ENCODE measurements at places on chromosomes 1 and 21. TPM values are rescaled to one million over a fixed set of nuclear protein-coding genes. Genes with fewer than 3 reads are reported as not detected.

DNALI1 gene
- total RNA-seq: not detected

PIGR gene
- total RNA-seq: 0.10 TPM

CD1B gene
- not detected for total RNA-seq

LAMB3 gene
- 142 TPM for total RNA-seq

CDKN2C gene
- total RNA-seq: 16.1 TPM

FOXJ3 gene
- total RNA-seq: 60.4 TPM

CAMSAP2 gene
- 40.3 TPM for total RNA-seq

RHCE gene
- total RNA-seq: 0.78 TPM

LAMC2 gene
- 105 TPM for total RNA-seq

SYDE2 gene
- 10.3 TPM for total RNA-seq

OR2G6 gene
- total RNA-seq: not detected

FCMR gene
- 1.2 TPM for total RNA-seq

FMN2 gene
- total RNA-seq: not detected

PARS2 gene
- 13.4 TPM for total RNA-seq

AGT gene
- total RNA-seq: not detected

SLC27A3 gene
- total RNA-seq: 14.4 TPM

ATP1A4 gene
- not detected for total RNA-seq

TCEA3 gene
- 3.5 TPM for total RNA-seq

SLC44A5 gene
- total RNA-seq: not detected

KMO gene
- total RNA-seq: not detected

CXADR gene
- total RNA-seq: 21.7 TPM

ADCY10 gene
- 0.28 TPM for total RNA-seq

MCOLN3 gene
- 8.4 TPM for total RNA-seq

FMO4 gene
- total RNA-seq: 0.61 TPM

FAM151A gene
- total RNA-seq: not detected

FNDC10 gene
- total RNA-seq: 5.4 TPM

KCNQ4 gene
- total RNA-seq: 0.81 TPM

CLDN8 gene
- 1.2 TPM for total RNA-seq

NBPF11 gene
- 15.3 TPM for total RNA-seq

S100A3 gene
- total RNA-seq: 1.5 TPM

B3GALT6 gene
- 16.2 TPM for total RNA-seq

PTGER3 gene
- 0.13 TPM for total RNA-seq

RORC gene
- total RNA-seq: 0.70 TPM

LINGO4 gene
- not detected for total RNA-seq

IFNLR1 gene
- total RNA-seq: 8.1 TPM

HCRTR1 gene
- not detected for total RNA-seq

KRTAP7-1 gene
- total RNA-seq: not detected

SRSF11 gene
- total RNA-seq: 153 TPM

OLFML3 gene
- total RNA-seq: 0.45 TPM

BROX gene
- 64.3 TPM for total RNA-seq

MTMR11 gene
- 18.2 TPM for total RNA-seq

GJA4 gene
- not detected for total RNA-seq

HES4 gene
- 41.8 TPM for total RNA-seq

SPATA46 gene
- not detected for total RNA-seq

MEX3A gene
- 6.6 TPM for total RNA-seq

SLAMF8 gene
- not detected for total RNA-seq

OR2L8 gene
- total RNA-seq: not detected
